Posterior vena cava (tissue), 2 donors: ENCODE measurements at places on chromosomes 6 and 20. TPM values are rescaled to one million over a fixed set of nuclear protein-coding genes. Genes with fewer than 3 reads are reported as not detected.

PHACTR3 gene
- total RNA-seq = 0.43 TPM

GRCh38 chr6:15073344-15073789 lies 172.5 kb upstream of the JARID2 start:
- DNase-seq = no peak

DNA sequence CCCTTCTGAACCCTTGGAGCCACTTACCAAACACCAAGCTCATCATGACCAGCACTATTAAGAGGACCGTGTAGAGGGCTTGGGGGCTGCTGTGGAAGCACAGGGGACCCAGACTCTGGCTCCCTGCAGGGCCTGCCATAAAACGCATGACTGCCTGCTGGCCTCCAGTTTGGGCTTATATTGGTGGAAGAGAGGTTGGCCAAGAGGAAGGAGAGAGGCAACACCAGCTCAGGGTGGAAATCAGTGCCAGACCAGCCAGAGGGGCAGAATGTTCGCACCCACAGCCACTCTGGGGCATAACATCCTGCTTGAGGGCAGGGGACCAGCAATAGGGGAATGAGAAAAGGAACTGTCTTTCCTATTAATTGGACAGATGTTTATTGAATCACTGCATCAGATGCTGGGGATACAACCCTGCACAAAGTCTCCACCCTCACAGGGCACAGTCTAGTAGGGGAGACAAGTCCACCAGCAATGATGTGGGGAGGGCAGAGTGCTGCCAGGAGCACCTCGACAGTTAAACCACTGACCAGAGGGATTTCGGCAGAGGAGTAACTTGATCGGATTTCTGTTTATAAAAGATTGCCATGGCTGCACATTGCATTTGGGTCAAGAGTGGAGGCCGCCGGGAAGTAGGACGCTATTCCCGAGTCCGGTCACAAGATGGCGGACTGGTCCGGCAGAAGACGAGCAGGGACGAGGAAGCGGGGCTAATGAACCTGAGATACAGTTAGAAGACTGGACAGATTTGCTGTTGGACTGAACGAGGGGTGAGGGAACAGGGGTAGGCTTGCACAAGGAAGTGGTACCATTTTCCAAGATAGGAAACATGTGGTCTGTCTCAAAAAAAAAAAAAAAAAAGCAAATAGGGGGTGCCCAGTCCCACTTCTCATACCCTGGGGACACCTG lies at the start of gene LY6G5C:
TSS of gene LY6G5C (minus strand) at position 842 of the 909 bp plus-strand sequence. CDS start at position 148, 694 bp downstream.
- peak; percentile 95 for DNase-seq

DNA sequence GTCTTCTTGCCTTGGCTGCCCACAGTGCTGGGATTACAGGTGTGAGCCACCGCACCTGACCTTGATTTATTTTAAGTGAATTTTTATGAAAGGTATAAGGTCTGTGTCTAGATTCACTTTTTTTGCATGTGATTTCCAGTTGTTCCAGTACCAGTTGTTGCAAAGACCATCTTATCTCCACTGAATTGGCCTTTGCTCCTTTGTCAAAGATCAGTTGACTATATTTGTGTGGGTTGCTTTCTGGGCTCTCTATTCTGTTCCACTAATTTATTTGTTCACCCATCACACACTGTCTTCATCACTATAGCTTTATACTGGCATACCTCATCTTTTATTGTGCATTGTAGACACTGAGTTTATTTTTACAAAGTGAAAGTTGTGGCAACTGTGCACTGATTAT lies 56.3 kb downstream of the ANKS1A start:
- no peak for DNase-seq

TRAM2 gene
- 46.9 TPM for total RNA-seq

- no peak for DNase-seq
These were observed 185.2 kb downstream of the FARS2 start for GRCh38 chr6:5446362-5447075.

DNA sequence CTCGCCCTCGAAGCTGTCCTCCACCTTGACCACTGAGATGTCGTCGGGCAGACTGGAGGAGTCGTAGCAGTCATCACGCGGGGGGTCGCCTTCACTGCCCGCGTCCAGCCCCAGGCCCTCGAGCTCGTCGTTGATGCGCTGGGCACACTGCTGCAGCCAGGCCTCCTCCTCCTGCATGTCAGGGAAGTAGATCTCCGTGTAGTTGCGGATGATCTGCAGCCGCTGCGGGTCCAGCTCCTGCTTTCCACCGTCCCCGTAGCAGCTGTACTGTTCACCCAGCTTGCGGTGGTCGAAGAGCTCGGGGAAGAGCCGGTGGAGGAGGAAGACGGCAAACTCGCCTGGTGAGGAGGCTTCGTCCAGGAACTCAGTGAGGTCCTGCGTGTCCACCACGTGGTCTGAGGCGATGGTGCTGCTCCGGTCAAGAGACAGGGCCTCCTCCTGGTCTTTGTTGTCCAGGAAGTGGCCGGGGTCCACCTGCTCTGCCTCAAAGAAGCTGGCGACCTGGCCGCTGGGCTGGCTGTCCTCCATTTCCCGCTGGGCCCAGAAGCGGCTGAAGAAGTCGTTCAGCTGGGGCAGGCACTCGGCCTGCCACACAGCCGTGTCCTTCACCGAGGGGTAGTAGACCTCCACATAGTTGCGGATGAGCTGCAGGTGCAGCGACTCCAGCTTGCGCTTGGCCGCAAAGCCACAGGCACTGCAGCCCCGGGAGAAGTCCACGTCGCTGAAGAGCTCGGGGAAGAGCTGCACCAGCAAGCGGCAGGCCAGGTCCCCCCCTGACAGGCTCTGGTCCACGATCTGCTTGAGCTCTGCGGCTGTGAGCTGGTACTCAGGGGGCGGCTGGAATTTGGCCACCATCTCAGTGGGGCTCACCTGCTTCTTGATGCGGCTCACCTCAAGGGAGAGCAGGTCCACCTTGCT lies 41.9 kb downstream of the MTRES1 start:
- DNase-seq = peak; percentile 78

- DNase-seq = no peak
These were observed 37.9 kb upstream of the KHDRBS2 start for GRCh38 chr6:62323818-62324431.

DNA sequence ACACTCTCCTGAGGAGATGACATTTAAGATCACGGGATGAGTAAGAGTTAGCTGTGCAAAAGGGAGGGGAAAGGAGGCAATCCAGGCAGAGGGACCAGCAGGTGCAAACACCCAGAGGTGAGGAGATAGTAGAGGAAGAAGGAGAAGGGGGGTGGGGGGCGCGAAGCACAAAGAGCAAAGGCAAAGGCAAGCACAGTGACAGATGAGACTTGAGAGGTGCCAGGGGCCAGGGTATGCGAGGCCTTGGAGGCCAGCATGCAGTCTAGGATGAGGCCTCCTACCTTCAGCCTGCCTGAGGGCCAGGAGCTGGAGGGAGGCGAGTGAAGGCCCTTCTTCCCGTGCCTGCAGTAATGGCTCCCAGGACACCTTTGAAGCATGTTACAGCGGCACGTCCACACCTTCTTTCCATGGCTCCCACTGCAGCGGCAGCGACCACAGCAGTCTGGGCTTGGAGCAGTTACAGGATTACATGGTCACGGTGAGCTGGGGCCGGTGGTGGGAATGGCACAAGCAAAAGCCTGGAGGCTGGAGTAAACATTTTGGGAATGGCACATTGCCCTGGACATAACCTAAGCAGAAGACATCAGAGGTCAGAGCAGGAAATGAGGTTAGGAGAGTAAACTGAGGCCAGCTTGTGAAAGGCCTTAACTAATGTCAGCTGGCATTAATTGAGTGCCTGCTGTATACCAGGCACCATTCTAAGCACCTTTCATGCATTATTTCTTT lies 18.6 kb downstream of the CCM2L start:
- DNase-seq = no peak

DNA sequence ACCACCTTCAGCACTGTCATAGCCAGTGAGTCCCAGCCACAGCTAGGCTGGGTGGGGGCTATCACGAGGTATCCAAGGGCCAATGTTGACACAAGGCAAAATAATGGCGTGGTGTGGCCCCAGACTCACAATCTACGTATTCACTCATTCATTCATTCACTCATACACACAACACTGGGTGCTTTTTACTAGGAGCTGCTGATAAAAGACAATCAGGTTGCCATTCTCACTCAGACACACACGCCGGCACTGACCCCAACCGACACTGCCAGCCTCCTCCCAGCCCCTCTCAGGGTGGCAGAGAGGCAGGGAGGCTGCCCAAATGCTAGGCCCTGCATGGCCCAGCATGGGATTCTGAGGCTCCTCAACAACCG lies 1.5 kb upstream of the C20orf144 start:
- DNase-seq = peak; percentile 58

- DNase-seq = no peak
These were observed 302.9 kb downstream of the CLIC5 start for GRCh38 chr6:45712786-45713185.

GRCh38 chr6:116954938-116955337 lies 77.9 kb downstream of the RFX6 start:
- DNase-seq = no peak

LGSN gene
- total RNA-seq = not detected

- no peak for DNase-seq
These were observed 40.8 kb downstream of the ZFAND3 start for GRCh38 chr6:37860226-37860839.

DNA sequence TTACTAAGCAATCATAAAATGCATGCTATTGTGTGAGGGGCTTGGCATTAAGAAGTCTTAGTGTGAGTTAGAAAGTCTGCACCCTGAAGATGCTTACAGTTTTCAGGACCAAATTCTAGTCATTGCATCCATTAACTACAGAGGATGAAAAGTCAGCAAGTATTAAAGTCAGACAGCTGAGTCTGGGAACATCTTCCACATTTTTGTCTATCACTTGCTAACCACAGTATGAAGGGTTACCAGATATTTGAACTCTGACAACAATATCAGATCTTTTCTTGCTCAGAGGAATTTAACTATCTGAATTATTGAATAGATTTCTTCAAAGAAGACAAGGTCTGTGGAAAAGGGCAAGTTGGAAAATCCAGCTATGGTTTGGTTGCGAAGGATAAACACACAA lies 264.4 kb downstream of the BTBD9 start:
- DNase-seq = no peak
